T-helper 17 cell (primary cell): ENCODE measurements at places on chromosomes 6 and 20.

- no peak overlapping the region for H3K4me3 ChIP-seq
- DNase-seq: no peak
- no peak overlapping the region for H3K27ac ChIP-seq
- H3K27me3 ChIP-seq: no peaks in the 10 kb centered on the region
- peaks cover 15% of the 10 kb centered on the region for H3K4me1 ChIP-seq
Measured at GRCh38 chr6:20655317-20655716, 121.1 kb downstream of the CDKAL1 start.

DNA sequence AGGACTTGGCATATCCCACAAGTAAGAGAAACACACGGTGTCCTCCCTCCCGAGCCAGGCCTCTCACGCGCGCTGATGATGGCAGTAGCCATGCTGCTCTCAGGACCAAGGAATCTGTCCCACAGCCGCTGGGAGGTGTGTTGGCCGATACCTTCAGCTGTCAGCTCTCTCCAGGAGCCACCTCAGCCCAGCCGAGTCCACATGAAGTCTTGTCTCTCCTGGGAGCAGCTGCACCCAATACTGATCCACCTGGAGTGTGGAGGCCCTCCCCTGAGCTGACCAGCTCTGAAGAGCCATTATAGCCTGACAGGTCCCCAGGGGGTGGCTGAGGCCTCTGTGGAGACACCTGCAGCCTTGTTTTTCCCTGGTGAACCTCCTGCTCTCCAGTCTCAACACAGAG lies 23.8 kb upstream of the NXT1 start:
- peaks cover 14% of the 10 kb centered on the region for H3K27me3 ChIP-seq
- H3K4me3 ChIP-seq: no peak overlapping the region
- H3K36me3 ChIP-seq: no peaks in the 10 kb centered on the region
- DNase-seq: no peak
- H3K4me1 ChIP-seq: no peaks in the 10 kb centered on the region

DNA sequence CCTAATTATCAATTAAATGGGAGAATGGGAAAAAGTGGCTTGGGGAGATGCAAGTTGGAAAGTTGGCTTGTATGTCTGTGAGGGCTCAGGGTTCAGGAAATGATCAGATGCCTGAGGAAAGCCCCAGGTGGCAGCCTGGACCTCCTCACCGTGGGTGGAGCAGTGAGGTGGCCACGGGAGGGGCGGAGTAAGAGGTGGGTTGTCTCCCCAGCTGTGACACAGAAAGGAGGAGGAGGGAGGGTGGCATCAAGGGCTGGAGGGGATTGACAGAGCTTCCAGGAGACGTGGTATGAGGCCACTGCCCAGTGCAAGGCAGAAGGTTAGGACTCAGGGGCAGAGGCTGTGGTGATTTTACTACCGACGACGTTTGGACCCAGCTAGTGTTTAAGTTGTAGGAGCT lies 672.2 kb downstream of the PRKN start:
- H3K36me3 ChIP-seq: peaks cover 2% of the 10 kb centered on the region
- no peaks in the 10 kb centered on the region for H3K27me3 ChIP-seq
- DNase-seq: no peak

GRCh38 chr20:21312813-21313474 lies 9.8 kb downstream of the XRN2 start:
- no peak for DNase-seq
- no peak overlapping the region for H3K4me3 ChIP-seq
- H3K27me3 ChIP-seq: no peaks in the 10 kb centered on the region
- H3K4me1 ChIP-seq: peaks cover 71% of the 10 kb centered on the region
